ENCODE measurements at places on chromosomes 1 and 21. TPM values are rescaled to one million over a fixed set of nuclear protein-coding genes. Genes with fewer than 3 reads are reported as not detected.

DNA sequence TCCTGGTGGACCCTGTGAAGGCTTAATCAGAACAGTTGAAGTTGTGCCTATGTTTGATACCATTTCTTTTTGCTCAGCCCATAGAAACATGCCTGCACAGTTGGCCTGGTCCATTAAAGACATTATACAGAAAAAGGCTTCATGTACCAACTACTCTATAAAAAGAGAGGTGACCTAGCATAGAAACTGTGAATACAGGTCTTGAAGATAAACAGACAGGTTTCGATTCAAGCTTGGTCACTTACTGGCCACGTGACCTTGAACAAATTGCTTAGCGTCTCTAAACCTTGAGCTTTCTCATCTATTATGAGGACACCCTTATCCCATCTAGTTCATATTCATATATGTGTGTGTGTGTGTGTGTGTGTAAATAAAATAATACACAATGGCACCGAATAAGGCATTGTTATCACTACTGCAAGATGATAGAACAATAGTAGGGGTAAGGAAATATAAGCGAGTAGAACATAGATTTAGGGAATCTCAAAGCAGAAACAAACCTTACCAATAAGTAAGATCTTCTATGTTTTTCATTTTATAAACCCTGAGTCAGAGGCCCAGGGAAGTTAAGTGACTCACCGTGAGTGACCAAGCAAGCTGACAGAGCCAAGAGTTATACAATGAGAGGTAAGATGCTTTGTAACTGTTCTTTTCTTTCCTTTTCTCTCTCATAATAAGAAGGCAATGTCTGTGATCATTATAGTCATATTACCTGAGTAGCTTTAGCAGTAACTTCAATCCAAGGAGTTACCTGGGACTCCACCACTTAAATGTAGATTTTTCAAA, 476.8 kb upstream of the DEPDC1 start:
- no peak for DNase-seq

GRCh38 chr1:24210195-24210627, 23.1 kb upstream of the IFNLR1 start:
- no peak for DNase-seq

LMOD1 gene
- polyA plus RNA-seq, result 3.4 TPM

GRCh38 chr1:88877382-88877825, 14.0 kb downstream of the GTF2B start:
- DNase-seq, result no peak

- DNase-seq, result no peak
These were observed 41.3 kb upstream of the GNG12 start for GRCh38 chr1:67874501-67875111.

GRCh38 chr1:157132616-157133167, 5.5 kb downstream of the ETV3 start:
- DNase-seq, result no peak

GRCh38 chr1:116492358-116492811, 78.4 kb downstream of the CD58 start:
- DNase-seq, result no peak

DNA sequence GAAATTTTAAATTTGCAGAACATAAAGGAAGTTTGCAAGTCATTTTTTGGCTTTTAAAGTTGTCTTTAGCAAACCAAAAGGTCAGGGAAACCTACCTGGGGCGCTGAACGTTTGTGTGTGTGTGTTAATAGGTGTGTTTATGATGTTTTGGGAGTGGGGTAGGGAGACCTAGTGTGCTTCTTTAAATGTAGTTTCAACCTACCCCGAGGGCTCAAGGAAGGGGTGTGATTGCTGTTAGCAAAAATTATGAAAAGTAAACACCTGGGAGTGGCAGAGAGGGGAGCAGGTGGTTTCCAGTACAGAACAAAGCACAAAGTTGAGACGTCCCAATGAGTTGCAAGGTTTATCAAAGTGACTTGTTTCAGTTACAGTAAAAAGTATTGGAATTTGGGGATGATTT, 58.7 kb upstream of the WDR26 start:
- no peak for DNase-seq

DNA sequence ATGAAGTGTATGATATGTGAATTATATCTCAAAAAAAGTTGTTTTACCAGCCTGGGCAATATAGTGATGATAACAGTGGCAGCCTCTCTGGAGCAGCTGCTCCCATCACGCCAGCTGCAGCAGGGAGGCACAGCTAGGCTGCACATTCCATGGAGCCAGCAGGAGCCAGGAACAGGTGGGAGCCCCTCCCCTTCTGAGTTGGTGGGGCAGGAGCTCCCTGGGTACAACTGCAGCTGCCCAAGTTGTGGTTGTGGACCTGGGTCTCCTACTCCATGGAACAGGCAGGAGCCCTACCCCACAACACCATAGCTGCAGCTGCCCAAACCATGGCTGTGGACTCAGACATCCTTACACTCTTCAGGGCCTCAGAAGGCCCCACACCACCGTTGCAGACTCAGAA, 21.7 kb upstream of the FNBP1L start:
- DNase-seq, result no peak

DNA sequence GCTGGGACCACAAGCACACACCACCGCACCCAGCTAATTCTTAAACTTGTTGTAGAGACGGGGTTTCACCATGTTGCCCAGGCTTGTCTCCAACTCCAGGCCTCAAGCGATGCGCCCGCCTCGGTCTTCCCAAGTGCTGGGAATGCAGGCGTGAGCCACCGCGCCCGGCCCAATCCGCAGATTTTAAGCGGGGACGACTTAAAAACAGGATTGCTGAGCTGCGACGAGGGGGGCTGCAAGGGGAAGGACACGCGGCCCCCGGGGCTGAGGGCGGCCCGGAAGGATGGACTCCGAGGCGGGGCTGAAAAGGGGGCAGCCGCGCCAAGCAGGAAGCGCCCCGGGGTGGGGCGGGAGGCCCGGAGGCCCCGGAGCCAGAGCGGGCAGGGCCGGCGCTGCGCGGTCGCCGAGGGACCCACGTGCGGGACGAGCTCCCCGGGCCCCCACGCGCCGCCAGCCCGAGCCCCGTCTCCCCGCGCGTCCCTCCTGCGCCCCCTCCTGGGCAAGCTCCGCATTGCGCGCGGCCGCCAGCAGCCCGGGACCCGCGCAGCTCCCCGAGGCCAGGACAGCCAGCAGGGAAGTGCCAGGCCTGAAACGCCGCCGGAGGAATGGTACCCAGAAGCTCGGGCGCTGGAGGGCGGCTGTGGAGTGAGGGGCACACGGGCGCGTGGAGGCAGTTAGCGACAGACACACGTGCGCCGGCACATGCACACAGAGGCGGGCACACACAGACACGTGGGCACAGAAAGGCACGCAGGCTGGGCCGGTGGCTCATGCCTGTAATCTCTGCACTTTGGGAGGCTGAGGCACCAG, 5.5 kb upstream of the PRKCZ start:
- DNase-seq, result no peak

BRDT gene
- polyA plus RNA-seq, result 0.32 TPM

LHX8 gene
- polyA plus RNA-seq, result not detected

- DNase-seq, result no peak
These were observed 61.0 kb downstream of the DNTTIP2 start for GRCh38 chr1:93817819-93818569.

USP33 gene
- polyA plus RNA-seq, result 99.4 TPM

DNA sequence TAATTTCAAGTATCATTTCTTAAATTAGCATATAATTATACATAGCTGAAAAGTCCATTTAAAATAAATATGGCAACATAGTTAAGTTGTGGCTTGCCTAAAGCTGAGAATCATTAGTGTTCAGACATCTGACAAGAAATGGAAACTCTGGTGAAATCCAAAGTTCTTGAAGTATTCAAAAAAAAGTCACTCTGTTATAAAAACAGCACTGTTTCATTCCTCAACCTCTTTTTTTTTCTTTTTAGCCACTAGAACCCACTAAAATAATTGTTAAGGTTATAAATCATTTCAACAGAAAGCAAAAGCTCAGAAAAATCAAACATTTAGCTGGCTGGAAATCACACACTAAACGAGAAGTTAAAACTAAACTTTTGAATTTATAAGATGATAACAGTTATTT, 476.7 kb downstream of the LTN1 start:
- no peak for DNase-seq

Measured in left renal pelvis (tissue), 4 donors.